ENCODE measurements at places on chromosomes 16 and 17.

GRCh38 chr16:61385392-61386071 lies 650.7 kb downstream of the CDH8 start:
- DNase-seq: no peak

DNA sequence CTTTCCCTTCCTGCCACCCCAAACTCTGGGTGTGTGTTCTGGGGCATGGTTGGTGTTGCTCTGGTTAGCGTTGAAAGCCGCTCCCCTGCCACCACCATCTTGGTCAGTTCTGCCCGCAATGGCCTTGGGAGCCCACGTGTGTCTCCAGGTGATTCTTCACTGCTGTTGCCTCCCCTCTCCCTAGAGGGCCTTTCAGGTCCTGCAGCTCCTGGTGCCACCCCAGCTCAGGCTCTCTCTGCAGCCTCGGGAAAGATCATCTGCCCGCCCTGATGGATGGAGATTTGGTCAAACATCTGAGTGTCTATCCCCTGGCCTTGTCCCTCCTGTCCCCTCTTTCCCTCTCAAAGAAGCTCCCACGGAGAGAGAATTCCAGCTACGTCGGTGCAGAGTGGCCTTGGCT lies 241.3 kb downstream of the RBFOX3 start:
- DNase-seq: no peak

DNA sequence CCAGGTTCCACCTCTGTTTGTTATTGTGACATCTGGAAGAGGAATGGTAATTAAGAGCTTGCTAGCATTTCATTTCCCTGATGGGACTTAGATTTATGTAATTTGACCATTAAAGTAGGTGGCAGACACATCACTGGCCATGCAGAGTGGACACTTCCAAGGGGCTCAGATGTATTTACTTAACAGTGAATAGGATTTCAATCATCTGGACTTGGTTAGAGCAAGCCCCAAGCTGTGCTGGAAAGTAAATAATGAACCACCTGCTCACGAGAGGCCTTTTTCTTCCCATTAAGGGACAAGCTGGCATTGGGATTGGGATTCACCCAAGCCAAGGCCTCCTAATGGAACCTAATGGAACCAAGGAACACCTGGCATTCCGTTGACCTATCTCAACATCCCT lies 395.3 kb downstream of the HS3ST4 start:
- peak; percentile 73 for DNase-seq

DNA sequence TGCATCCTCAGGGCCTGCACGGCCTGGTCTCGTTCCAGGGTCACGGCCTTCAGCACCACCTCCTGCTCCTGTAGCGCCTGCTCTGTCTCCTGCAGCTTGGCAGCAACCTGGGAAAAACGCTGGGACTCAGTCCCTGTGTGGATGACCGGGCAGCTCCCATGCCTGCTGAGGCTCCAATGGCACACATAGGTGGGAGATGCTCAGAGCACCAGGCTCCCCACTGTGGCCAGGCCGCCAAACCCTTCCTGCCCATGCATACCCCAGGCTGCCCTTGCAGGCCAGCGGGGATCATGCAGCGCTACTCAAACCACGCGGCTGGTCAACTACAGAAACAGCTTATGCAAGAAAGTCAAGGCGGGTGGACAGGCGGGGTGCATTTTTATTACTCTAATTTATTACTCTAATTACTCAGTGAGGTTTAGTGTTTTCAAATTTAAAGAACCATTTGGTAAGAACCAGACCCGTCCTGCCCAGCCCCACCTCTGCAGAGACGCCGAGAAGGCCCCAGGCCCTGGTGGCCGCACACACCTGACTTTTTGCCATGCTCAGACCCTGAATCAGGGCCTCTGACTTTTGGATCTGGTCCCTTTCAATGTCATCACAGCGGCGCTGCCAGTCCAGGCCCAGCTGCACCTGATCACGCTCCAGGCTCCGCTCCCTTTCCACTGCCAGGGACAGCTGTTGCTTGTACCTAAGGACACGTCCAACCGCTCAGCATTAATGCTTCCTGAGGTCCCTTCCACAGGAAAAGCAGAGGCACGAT lies 34.0 kb downstream of the CCDC57 start:
- DNase-seq: no peak

DNA sequence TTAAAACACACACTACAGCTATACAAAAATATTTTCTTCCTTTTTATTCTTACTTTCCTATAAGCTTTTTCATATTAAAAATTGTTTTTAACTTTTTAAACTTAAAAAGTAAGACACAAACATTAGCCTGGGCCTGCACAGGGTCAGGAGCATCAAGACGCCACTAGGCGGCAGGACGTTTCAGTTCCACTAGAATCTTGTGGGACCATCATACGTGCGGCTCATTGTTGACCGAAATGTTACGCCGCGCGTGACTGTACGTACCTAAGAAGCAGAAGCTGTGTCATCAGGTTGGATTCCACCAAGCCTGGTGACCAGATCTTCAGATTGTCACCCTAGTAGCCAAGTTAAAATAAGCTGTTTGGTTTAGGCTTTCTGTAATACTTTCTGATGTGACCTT lies 47.1 kb downstream of the USP10 start:
- no peak for DNase-seq

DNA sequence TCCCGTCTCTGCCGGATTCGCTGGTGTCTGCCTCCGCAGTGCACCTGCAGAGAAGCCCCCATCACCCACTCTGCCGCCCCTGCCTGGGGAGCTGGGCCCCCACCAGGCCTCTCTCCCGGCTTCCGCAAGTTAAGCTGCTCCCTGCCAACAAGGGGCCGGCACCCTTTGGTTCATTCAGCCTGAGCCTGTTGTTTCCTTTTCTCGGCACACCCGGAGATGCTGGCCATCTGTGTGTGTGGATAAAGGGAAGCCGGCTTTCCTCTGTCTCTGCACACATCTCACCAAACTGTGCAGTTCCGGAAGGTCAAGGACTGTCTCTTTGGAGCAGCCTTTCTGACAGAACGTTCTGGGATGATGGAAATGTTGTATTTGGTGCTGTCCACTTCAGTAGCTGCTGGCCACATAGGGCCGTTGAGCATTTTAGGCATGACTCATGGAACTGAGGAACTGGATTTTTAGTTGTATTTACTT lies 6.8 kb downstream of the MAPK8IP3 start:
- DNase-seq: no peak

GRCh38 chr16:79754501-79754900 lies 154.0 kb upstream of the MAF start:
- DNase-seq: no peak

- no peak for DNase-seq
Measured at GRCh38 chr16:87442581-87442966, 50.2 kb downstream of the ZCCHC14 start.

DNA sequence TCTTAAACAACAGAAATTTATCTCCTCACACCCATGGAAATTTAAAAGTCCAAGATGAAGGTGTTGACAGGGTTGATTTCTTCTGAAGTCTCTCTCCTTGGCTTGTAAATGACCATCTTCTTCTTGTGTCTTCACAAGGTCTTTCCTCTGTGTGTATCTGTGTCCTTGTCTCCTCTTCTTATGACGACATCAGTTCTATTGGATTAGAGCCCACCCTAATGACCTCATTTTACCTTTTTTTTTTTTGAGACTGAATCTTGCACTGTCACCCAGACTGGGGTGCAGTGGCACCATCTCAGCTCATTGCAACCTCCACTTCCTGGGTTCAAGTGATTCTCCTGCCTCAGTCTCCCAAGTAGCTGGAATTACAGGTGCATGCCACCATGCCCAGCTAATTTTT lies 429.0 kb upstream of the CDH5 start:
- DNase-seq: no peak

GRCh38 chr16:81765111-81765919 lies 13.8 kb upstream of the PLCG2 start:
- DNase-seq: no peak

GRCh38 chr16:47852991-47853390 lies 302.8 kb downstream of the ABCC12 start:
- DNase-seq: no peak

DNA sequence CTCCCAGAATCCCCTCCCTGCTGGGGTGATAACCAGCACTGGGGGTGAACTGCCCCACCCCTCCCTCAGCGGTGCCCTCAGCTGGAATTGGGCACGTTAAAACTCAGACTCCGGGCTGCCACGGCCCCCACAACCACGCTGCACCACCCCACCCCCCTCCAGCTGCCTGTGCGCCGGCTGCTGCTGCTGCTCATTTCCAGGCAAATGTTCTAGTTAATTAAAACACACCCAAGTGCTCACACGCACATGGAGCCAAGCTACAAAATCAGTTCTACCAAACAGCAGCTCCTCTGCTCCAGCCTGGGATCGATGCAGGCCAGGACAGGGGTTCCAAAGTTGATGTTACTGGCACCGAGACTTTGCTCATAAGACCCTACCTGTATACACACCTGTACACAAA lies 180.5 kb downstream of the ZNF423 start:
- no peak for DNase-seq

GRCh38 chr16:76913046-76913445 lies 277.9 kb upstream of the MON1B start:
- no peak for DNase-seq

GRCh38 chr16:69494991-69495392 lies 70.6 kb downstream of the CYB5B start:
- no peak for DNase-seq

DNA sequence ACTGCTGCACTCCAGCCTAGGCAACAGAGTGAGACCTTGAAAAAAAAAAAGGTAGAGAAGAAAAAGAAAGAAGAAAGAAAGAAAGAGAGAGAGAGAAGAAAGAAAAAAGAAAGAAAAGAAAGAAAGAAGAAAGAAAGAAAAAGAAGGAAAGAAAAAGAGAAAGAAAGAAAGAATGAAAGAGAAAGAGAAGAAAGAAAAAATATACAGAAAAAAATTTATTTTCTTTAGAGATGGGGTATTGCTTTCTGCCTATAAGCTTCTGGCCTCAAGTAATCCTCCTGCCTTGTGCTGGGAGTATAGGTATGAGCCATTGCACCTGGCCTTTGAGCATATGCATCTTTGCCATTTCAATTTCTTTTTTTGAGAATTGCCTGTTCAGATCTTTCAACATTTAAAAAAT lies 156.8 kb downstream of the IRX3 start:
- no peak for DNase-seq
